ENCODE measurements at places on chromosomes 4 and X. TPM values are rescaled to one million over a fixed set of nuclear protein-coding genes. Genes with fewer than 3 reads are reported as not detected.

GRCh38 chr4:8706216-8707044 lies 113.9 kb downstream of the CPZ start:
- no peak overlapping the region for H3K4me3 ChIP-seq
- no peaks in the 10 kb centered on the region for H3K4me1 ChIP-seq
- no peaks in the 10 kb centered on the region for H3K27me3 ChIP-seq
- DNase-seq = no peak
- H3K27ac ChIP-seq = no peak overlapping the region

- no peaks in the 10 kb centered on the region for H3K36me3 ChIP-seq
- H3K27me3 ChIP-seq = no peaks in the 10 kb centered on the region
- H3K27ac ChIP-seq = no peak overlapping the region
- no peak overlapping the region for H3K4me3 ChIP-seq
- DNase-seq = no peak
These were observed 5.7 kb upstream of the SLC25A6 start for GRCh38 chrX:1397441-1398270.

- H3K27me3 ChIP-seq = no peaks in the 10 kb centered on the region
- H3K4me1 ChIP-seq = peaks cover 6% of the 10 kb centered on the region
- no peak overlapping the region for H3K27ac ChIP-seq
- no peaks in the 10 kb centered on the region for H3K36me3 ChIP-seq
- DNase-seq = no peak
- H3K4me3 ChIP-seq = no peak overlapping the region
These were observed 59.1 kb downstream of the GALNT7 start for GRCh38 chr4:173227756-173228155.

GRCh38 chr4:96681218-96681617 lies 841.3 kb downstream of the PDHA2 start:
- no peak overlapping the region for H3K4me3 ChIP-seq
- H3K27ac ChIP-seq = no peak overlapping the region
- DNase-seq = no peak
- H3K27me3 ChIP-seq = no peaks in the 10 kb centered on the region
- H3K4me1 ChIP-seq = no peaks in the 10 kb centered on the region

DNA sequence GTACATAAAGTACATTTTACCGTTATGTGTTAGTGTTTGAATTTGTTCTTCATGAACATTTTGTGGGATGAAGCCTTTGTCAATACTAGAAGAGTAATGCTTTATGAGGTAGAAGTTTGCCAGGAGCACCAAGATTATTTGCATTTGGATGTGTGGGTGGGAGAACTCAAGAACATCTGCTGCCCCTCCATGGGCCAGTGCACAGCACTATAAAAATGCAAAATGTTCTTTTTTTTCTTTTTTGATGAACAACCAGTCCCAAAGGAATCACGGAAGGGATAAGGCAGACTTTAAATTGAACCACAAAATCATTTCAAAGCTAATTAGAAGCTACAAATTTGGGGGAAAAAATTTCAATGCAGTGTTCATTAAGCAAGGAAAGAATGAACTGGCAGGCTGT lies 300.3 kb upstream of the NWD2 start:
- no peaks in the 10 kb centered on the region for H3K36me3 ChIP-seq
- no peaks in the 10 kb centered on the region for H3K27me3 ChIP-seq
- H3K4me3 ChIP-seq = no peak overlapping the region

- no peaks in the 10 kb centered on the region for H3K4me1 ChIP-seq
- H3K27me3 ChIP-seq = no peaks in the 10 kb centered on the region
- no peaks in the 10 kb centered on the region for H3K36me3 ChIP-seq
These were observed 77.7 kb upstream of the DHX15 start for GRCh38 chr4:24662056-24662455.

GPRIN3 gene
- 9.0 TPM for total RNA-seq

MAGEC1 gene
- not detected for total RNA-seq
